ENCODE measurements at places on chromosomes 4 and X. TPM values are rescaled to one million over a fixed set of nuclear protein-coding genes. Genes with fewer than 3 reads are reported as not detected.

DNA sequence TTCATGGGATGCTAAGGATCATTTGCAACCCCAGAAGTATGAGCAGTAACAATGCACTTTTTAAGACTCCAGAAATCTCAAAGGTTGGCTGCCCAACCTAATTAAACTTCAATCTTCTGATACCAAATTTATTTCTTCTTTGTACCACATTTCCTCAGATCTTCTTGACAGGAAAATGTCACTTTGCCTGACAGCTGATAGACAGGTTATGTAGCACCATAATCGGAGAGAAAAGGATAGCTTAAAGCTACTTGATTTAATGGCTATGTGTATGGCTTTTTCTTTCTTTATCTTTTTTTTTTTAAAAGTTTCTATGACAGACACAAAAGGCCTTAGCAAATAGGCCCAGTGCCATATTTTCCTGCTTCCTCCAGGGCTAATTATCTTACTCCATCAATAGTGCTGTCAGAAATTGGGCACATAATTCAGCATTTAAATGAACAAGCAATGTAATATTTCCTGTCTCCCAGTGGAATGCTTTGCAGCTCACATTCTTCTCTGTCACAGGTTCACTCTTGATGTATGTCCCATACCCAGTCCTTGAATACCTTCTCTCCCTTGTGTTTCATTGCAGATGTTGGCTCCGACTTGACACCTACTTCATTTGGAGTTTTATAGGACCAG is 795.7 kb downstream of the ADGRL3 start:
- no peaks in the 10 kb centered on the region for H3K4me1 ChIP-seq
- no peaks in the 10 kb centered on the region for H3K27me3 ChIP-seq
- no peak overlapping the region for H3K4me3 ChIP-seq
- no peak overlapping the region for H3K27ac ChIP-seq
- no peak for DNase-seq

DNA sequence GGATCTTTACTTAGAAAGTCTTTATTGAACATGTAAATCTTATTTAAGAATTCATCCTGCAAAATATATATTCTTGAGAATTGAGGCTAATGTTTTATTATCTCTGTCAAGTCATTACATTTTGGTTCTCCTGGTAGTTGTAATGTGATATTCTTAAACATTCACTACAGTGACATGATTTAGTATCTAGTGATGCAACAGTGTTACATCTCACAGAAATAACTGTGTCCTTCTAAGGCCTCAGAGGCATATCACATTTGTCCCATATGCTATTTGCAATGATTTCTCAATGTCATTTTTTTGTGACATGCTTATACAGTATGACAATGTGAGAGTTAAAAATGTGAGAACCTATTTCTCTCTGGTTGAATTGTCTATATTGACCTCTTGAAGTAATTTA is 34.1 kb downstream of the PRRG1 start:
- no peak overlapping the region for H3K4me3 ChIP-seq
- DNase-seq, result no peak
- no peak overlapping the region for H3K27ac ChIP-seq

DNA sequence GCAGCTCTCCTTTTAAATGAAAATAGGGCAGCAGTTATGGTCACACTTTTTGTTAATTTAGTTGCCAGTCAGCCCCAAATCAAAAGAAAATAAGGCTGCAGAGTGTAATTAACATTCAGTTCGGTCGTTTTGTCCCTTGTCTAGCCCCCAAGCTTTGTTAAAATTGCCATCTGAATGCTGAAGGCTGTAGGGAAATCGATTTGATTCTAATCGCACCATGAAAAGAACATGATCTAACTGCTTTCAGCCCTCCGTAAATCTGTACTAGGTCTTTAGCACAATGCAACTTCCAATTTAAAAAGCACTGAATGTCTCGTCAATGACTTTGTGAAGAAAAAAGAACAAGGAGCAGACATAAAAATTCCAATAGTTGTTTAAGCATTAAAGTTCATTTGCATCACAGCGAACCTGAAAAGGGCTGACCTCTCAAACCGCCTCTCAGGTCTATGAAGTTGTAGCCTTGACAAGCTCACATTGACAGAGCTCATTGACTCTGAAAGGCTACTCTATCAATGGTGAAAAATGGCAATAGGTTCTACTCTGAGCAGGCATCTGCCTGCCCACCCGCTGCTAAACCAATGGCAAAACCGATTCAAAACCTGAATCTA is 48.9 kb downstream of the CHIC2 start:
- no peaks in the 10 kb centered on the region for H3K27me3 ChIP-seq
- no peaks in the 10 kb centered on the region for H3K4me1 ChIP-seq
- no peak overlapping the region for H3K27ac ChIP-seq
- DNase-seq, result no peak
- H3K36me3 ChIP-seq, result peaks cover 10% of the 10 kb centered on the region

ATP8A1 gene
- 2.6 TPM for polyA plus RNA-seq

NAP1L3 gene
- 2.4 TPM for polyA plus RNA-seq

Measured in stomach (tissue), 19 donors.